Cerebellar cortex (tissue), 1 donor: ENCODE measurements at places on chromosomes 13 and 19.

GRCh38 chr13:104592127-104592526 is 1525.9 kb upstream of the SLC10A2 start:
- no peak for DNase-seq

- DNase-seq = no peak
Measured at GRCh38 chr19:37933937-37934358, 26.9 kb downstream of the SIPA1L3 start.

- no peak for DNase-seq
Measured at GRCh38 chr13:23778879-23779278, 110.3 kb downstream of the MIPEP start.

DNA sequence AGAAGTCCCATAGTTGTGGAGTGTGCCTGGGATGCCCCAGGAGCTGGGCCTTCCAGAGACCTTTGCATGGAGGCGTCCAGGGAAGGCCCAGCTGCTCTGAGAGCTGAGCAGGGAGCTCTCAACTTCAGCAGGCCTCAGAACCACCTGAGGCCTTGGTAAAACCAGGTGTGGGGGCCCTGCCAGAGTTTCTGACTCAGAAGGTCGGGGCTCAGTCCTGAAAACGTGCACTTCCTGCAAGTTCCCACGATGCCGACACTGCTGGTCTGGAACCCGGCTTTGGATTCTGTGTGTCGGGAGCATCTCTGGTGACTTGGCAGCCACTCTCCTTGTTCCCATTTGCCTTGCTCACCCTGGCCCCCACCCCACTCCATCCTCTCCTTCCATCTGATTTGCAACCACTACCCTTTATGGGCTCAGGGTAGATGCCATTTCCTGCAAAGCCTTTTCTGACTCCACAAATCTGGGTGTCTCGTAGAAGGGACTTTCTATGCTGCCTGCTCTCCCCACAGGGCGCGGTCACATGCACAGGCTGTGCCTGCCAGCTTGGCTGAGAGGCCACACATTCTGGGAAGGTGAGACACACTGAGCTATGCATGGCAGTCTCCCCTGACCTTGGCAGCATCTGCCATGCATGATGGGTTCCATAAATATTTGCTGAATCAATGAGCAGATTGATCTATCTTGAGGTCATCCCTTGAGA is 244.7 kb downstream of the COL4A1 start:
- DNase-seq = no peak

- no peak for DNase-seq
Measured at GRCh38 chr13:74710006-74710405, 575.8 kb upstream of the KLF12 start.

- DNase-seq = no peak
Measured at GRCh38 chr13:40476175-40476958, 190.1 kb downstream of the FOXO1 start.

GRCh38 chr19:1655131-1655981 is 2.9 kb upstream of the TCF3 start:
- no peak for DNase-seq

DNA sequence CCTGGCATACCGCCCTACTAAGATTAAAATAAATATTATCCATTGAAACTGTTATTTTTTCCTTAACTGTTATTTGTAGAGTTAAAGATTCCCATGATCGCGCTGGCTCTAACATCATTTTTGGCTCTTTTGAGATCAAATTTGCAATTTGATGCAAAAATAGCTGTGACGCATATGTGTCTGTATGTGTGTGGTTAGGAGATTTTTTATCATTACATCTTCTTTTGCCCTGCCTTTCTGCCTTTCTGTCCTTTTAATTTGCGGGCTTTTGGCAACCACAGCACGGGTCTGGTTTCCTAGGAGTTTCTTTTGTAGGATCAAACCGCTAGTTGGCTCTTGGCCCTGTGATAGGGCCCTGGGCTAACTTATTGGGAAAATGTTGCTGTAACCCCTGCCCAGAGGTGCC is 37.3 kb upstream of the ALOX5AP start:
- no peak for DNase-seq

- no peak for DNase-seq
Measured at GRCh38 chr13:52879950-52880741, 31.7 kb upstream of the PCDH8 start.

- no peak for DNase-seq
Measured at GRCh38 chr13:36405151-36405550, 27.1 kb upstream of the CCNA1 start.

DNA sequence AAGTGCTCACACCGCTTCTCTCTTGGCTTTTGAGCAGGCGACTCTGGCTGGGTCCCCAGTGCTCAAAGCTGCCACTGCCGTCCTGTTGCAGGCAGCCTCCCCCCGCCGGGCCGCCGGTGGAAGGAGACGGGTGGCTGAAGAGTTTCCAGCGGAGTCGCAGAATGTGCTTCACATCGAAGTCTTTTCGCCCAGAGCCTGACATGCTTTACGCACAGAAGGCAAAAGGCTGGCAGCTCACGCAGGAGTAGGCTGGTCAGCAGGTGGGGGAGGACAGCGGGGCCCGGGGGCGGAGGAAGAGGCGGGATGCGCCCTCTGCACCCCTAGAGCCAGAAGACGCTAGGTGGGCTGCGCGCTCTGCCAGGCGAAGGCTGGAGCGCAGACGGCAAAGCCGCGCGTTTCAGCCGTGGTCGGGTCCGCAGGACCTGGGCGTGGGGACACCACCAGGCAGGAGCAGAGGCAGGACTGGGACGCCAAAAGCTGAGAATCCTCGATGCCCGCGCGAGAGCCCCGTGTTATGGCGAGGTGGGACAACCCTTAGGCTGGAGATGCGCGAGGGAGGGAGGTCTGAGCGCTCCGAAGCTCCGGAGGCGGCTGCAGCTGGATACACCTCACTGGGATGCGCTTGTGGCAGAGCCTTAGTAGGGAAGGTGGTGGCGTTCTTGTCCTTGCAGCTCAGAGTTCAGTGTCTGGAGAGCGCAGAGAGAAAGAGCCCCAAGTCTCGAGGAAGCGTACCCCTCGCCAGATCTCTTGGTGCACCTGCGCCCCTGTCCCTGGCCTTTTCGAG is at the start of gene ATXN8OS:
Gene ATXN8OS (plus strand): TSS at position 329 of the 784 bp plus-strand sequence.
- no peak for DNase-seq

DNA sequence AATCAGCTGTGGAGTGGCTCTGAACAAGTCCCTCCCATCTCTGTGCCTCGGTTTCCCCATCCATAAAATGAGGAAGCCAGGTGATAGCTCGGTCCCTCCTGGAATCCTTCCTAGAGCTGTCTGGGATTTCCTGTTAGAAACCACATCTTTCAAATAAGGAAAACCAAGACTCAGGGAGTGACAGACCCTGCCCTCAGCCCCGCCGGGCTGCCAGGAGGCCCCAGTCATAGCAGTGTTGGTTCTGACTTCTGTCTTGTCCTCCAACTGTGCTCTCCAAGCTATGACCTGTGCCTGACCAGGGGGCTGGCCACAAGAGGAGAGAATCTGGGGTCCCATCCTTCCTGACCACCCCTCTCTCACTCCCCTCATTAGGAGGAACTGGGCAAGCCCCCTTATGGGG is 1.1 kb upstream of the SHD start:
- no peak for DNase-seq

DNA sequence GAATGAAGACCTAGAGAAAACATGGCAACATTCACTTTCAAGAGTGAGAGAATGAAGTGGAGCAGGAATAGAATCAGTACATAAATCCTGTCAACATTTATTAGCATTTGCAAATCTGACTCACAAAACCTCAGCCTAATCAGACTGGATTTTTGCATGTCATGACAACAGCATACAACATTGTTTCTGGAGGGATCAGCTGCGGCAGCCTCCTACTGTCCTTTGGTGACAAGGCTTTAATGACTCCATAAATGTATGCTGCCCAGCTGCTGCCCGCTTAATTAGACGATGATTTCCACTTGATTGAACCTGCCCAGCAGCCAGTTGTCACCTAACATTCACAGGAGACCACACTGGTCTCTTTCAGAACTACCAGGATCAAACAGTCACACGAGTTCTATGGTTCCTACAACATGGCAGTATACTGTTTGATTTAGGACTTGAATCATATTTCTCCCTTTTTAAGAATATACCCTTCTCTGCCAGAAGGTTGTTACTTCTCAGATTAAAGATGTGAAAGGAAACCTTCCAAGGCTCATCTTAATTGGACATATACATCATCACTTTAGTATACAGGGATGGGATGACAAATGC is 9.3 kb downstream of the EBPL start:
- no peak for DNase-seq

GRCh38 chr13:104295537-104295936 is 1229.3 kb upstream of the SLC10A2 start:
- DNase-seq = no peak

DNA sequence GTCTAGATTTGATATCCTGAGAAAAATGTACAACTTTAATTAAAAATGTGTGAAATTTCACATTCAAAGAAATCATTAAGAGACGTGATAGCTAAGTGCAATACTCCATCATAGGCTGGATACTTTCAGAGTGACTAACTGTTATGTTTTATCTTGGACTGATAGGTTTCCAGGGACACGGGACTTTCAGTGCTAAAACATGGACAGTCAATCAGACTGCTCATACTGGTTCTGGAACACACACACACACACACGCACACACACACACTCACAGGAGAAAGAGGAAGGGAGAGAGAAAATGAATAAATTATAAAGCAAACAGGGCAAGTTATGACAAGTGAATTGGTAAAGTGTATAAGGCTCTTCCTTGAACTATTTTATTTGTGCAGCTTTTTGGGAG is 955.9 kb downstream of the SLITRK5 start:
- DNase-seq = no peak

- no peak for DNase-seq
Measured at GRCh38 chr13:67410645-67411044, 180.5 kb upstream of the PCDH9 start.

GRCh38 chr19:7792281-7792680 is 29.2 kb downstream of the CLEC4M start:
- DNase-seq = no peak

DNA sequence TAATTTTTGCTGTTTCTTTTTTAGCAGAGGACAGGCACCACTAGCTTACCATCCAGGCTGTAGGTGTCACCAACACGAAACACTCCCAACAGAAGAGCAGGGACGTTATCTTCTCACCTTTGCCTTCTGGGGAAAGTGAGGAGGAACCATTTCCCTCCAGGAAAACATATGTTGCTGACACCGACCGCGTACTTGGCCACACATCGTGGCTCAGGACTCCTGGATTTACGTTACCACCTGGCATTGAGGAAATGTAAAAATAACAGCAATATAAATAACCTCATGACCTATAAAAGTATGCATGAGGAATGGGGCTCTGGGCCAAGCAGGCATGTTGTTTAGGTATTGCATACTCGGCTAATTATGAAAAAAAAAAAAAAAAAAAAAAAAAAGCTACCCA is 525.1 kb downstream of the MYO16 start:
- no peak for DNase-seq

- no peak for DNase-seq
Measured at GRCh38 chr13:41460930-41461329, 3.6 kb downstream of the RGCC start.

GRCh38 chr13:51955281-51955771 is 55.9 kb downstream of the ATP7B start:
- peak; percentile 81 for DNase-seq

DNA sequence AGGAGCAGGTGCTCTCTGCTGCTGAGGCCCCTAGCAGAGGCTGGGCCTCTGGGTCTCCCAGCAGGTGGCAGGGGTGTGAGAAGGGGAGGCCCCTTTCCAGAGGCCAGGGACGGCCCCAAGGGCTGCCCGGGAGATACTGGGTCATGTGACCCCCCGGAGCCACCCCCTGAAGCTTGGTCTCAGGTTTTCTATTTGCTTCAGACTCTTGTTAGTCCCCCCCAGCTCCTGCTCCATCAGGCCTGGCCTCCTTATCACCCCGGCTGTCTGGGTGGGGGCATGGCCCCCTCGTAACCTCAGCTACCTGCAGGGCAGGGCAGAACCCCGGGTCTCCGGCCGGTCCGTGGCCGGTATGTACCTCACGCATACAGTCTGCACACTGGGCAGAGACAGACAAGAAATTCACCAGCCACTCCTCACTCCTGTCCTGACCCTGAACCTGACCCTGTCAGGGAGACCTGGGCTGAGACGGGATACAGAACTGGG is 13.2 kb upstream of the TCF3 start:
- DNase-seq = no peak

GRCh38 chr13:48018637-48019036 is 17.6 kb upstream of the SUCLA2 start:
- no peak for DNase-seq

DNA sequence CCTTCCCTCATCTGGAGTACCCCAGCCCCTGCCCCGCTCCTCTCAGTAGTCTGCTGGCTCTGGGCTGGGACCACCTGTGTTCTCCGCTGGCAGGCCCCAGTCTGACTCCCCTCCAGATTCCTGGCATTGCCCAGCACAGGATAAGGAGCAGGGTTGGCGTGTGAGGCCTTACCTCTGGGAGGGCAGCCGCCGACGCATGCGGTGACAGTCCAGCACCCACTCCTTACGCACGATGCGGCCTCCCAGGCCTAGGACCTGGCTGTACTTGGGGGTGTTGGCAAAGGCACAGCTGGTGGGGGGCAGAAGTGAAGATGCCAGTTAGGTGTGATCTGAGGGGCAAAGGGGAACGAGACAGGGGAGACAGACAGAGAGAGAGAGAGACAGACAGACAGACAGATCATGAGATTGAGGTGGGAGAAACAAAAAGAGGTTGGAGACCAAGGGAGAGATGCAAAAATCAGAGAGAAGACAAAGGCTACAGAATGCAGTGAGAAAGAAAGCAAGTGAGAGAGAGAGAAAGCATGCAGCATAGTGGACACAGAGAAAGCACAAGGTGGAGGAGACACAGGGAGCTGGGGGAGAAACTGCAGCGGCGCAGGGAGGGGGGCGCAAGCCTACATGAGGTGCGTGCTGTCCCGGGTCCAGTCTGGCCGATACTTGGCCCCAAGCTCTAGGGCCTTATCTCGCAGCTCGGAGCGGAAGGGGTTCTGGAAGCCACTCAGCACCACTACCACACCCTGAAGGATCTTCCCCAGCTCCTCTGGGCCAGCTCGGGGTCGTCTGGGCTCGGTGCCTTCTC is 18.6 kb downstream of the ZNF575 start:
- no peak for DNase-seq

DNA sequence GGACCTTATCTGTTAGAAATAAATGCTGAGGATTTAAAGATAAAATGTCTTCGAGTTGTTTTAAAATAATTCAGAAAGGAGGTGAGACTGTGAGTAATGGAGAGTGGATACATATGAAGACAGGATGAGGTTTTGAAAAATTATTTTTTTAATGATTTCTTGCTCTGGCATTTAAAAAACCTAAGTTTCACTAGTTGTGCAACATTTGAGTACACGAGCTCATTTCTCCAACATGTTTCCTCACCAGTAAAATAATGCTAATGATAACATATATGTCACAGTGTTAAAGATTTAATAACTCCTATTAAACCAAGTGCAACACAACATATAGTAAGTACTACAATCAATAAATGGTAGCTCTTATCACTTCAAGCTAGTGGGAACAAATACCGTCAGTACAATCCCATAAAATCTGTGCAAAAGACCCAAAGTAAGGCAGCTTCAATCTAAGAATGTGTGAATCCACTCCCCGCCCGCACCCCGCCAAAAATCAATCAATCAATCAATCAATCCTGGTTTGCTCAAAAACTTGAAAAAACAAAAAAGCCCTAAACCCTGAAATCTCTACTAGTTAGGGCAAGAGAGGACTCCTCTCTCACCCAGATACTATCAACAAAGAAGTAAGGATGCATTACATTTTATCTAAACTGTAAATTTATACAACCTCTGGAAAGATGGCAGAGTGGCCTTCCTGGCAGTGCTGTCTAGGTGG is 1.3 kb downstream of the ALG5 start:
- DNase-seq = no peak

- DNase-seq = peak; percentile 83
Measured at GRCh38 chr19:18364826-18365528, 21.0 kb upstream of the GDF15 start.

- no peak for DNase-seq
Measured at GRCh38 chr19:31986951-31987350, 358.5 kb upstream of the ZNF507 start.

GRCh38 chr13:72638059-72638815 is 89.2 kb downstream of the MZT1 start:
- DNase-seq = no peak
